ENCODE measurements at places on chromosomes 4 and X. TPM values are rescaled to one million over a fixed set of nuclear protein-coding genes. Genes with fewer than 3 reads are reported as not detected.

DNA sequence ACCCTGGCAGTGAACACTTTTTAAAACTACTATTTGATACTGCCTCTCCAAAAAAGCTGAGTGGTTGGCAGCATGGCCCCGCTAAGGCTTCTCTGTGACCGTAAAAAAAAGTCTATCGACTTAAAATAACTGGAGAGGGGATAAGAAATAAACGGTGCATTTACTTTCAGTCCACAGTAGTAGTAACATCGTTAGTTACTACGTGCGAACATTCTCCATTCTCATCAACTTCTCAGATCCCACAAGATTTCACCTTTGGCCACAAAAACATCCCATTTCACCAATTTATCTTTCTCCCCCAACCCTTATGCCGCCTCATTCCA is 524 bp upstream of the EXOSC9 start:
- H3K4me1 ChIP-seq: peaks cover 22% of the 10 kb centered on the region
- H3K27ac ChIP-seq: peak overlapping the region; percentile 98
- peaks cover 4% of the 10 kb centered on the region for H3K36me3 ChIP-seq
- peak overlapping the region; percentile 89 for H3K4me3 ChIP-seq
- no peaks in the 10 kb centered on the region for H3K27me3 ChIP-seq

DNA sequence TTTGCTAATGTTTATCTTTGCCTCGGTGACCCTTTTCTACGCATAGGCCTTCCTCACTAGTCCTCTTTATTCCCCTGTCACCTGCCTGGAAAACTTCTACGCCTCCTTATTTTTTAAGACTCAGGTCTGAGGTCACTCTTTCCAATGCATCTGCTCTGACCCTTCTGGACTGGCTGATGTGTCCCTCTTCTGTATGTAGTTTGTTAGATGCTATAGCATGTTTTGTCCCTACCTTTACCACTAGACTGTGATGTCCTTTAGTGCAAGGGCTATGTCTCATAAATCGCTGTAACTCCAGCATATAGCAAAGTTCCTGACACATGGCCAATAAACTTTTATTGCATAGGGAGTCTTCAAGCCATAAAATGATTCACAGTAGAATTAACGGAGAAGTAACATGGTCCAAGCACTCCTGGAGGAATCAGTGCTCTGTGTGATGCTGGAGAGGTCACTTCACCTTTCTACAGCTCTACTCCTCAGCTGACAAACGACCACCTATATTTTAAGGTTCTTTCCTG is 872.5 kb upstream of the SLIT2 start:
- H3K4me1 ChIP-seq: peaks cover 4% of the 10 kb centered on the region
- H3K4me3 ChIP-seq: no peak overlapping the region
- no peak for DNase-seq
- peaks cover 2% of the 10 kb centered on the region for H3K27me3 ChIP-seq
- H3K27ac ChIP-seq: no peak overlapping the region

The SASH3 gene
- total RNA-seq: not detected

The GLRA2 gene
- not detected for total RNA-seq

Measured in chondrocyte (in vitro differentiated cells).